ELR (cell line): ENCODE measurements at places on chromosomes 4 and X.
A peak's percentile ranks its signal among the peaks of the same experiment; 100 is the strongest.

DNA sequence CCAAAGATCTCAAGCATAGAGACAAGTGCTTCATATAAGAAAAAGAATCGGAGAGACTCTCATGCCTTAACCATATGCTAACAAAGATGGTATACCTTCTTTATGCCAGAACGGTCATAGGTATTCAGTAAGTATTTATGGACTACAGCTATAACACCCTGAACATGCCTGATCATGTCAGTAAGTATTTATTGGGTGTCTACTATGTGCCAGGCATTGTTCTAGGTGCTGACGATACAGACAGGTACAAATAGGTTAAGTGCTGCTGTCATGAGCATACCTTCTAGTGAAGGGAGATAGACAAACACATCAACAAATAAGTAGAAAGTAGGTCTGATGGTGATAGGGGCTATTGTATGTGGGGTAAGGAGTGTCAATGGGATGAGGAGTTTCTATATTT is 9.5 kb upstream of the MID1 start:
- no peak for DNase-seq

DNA sequence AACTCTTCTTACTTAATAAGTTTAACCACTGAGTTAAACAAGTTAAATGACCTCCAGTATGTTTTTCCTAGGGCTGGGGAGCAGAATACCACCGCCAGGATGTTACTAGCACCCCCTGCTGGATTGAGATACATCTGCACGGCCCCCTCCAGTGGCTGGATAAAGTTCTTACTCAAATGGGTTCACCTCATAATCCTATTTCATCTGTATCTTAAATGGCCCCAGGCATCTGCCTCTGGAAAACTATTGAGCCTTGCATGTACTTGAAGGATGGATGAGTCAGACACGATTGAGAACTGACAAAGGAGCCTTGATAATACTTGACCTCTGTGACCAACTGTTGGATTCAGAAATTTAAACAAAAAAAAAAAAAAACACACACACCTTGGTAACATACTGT is 61.5 kb upstream of the MMAA start:
- peak; percentile 70 for DNase-seq

- no peak for DNase-seq
These were observed 217.1 kb downstream of the ARAP2 start for GRCh38 chr4:36027203-36027602.

- no peak for DNase-seq
These were observed 492.1 kb downstream of the PACRGL start for GRCh38 chr4:21192367-21192766.

- DNase-seq = peak; percentile 29
These were observed 50.2 kb upstream of the FAM9A start for GRCh38 chrX:8851231-8851886.

DNA sequence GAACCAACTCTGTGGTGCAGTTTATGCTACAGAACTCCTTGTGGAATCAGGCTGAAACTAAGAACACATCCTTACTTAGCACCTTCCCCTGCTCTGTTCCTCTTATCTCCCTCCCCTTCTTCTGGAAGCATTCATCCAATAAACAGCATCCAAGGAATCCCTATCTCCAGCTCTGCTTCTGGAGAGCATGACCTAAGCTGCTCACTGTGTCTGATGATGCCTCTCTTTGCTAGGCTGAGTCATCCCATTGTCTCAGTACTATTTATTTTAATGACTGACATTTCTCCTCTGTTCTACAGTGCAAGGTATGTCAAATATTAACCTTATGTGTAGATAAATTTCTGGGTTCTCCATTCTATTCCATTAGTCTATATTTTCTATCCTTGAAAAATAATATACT is 71.2 kb downstream of the BEND2 start:
- DNase-seq = no peak

GRCh38 chrX:72347366-72347765 is 41.7 kb upstream of the CITED1 start:
- DNase-seq = no peak

GRCh38 chrX:40035726-40036125 is 62.0 kb downstream of the BCOR start:
- DNase-seq = no peak

DNA sequence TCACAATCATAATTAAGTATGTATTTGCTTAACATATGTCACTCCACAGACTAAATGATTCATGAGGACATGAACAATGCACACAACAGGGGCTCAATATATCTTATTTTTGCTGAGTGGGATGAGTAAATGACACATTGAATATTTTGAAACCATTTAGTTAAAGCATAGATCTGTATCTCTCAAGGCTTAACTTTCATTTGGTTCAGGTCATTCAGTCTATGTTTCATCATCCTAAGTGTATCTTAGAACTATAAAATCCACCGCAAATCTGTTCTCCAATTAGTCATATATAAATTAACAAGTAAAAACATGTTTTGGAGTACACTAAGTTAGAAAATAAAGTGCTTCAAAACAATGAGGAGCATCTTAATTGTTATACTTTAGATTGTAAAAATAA is 45.8 kb downstream of the AREG start:
- no peak for DNase-seq

GRCh38 chrX:103151799-103152198 is 58.9 kb upstream of the NXF3 start:
- peak; percentile 51 for DNase-seq

GRCh38 chr4:95472534-95472933 is 76.2 kb downstream of the UNC5C start:
- DNase-seq = no peak

GRCh38 chr4:51960486-51960885 is 59.7 kb downstream of the LRRC66 start:
- DNase-seq = no peak

DNA sequence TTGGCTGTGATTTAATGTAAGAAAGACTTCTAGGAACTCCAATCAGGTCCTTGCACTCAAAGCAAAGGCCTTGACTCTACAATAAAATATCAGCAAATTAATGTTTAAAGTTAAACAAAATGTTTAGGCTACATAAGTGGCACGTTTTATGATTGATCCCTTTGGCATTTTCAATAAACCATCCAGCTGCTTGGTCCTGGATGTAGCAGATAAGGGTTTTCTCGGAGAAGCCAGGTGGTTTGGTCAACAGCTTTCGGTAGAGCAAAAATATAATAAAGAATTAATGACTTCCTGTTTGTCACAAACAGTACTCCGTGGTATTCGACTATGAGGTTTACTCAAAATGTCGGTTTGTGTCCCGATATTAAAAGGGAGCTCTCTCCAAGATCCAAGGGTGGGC is 95.8 kb downstream of the GEMIN8 start:
- no peak for DNase-seq

DNA sequence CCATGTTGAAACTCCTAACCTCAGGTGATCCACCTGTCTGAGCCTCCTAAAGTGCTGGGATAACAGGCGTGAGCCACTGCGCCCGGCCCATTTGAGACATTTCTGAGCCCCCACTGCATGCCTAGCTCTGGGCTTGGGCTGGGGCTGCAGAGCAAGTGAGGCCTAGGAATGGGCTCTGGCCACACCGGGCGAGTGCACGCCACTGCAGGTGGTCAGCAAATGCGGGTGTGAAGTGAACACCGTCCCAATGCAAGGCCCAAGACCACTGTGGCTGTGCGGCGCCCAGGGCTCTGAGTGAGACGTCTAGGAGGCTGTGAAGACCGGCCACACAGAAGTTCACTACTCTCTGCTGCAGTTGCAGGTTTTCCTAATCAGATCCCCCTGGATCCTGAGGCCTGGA is 9.5 kb downstream of the SH3TC1 start:
- no peak for DNase-seq

DNA sequence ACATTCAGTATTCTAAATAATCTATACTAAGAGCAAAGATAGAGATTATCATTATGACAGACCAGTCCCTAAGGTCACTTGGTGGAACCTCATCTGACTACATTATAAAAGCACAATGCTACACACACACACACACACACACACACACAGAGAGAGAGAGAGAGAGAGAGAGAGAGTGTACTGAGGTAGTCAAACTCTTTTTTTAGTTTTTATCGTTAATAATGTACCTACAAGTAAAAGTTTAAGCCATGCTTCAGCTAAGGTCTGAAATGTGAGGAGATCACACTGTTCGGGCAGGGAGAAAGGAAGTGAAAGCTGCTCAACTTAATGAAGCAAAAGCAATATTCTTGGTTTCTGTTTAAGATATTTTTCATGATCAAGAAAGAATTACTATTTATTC is 75.8 kb upstream of the CCDC160 start:
- no peak for DNase-seq

DNA sequence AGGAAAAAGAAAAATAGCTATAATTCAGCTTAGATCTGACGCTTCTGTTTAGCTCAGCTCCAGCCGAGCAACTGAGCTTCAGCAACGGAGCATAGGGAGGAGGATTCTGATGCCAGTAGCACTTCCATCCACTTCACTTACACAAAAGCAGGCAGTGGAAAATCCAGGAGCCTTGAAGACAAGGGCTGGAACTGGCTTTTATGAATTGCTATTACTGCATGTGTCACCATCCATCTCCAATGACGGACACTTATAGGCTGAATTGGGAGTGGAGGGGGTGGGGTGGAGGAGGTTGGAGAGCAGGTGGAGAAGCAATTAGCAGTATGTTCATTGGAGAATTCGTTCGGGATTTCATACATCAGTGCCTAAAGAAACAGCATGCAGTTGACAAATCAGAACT is 15.6 kb downstream of the ENOX2 start:
- DNase-seq = no peak

- DNase-seq = peak; percentile 70
These were observed 10.6 kb downstream of the PBDC1 start for GRCh38 chrX:76183289-76184049.

- no peak for DNase-seq
These were observed 44.4 kb downstream of the LRBA start for GRCh38 chr4:150970685-150971151.

DNA sequence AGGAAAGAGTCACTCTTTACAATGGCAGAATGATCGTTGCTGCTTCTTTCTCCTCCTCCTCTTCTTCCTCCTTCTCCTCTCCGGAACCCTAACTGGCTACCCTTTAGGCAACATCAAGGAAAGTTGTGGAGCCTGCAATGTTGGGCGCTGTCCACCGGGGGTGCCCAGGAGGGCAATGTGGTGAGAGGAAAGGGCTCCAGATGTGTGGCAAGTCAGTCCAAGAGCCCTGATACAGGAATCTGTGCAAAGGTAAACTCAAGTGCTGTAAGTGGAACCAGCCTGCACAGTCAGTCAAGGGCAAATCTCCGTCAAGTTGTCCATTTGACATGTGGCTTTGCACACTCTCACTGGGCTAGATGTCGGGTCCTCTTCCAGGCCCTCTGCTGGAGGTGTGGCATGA is 2.8 kb downstream of the RTL5 start:
- DNase-seq = peak; percentile 38

DNA sequence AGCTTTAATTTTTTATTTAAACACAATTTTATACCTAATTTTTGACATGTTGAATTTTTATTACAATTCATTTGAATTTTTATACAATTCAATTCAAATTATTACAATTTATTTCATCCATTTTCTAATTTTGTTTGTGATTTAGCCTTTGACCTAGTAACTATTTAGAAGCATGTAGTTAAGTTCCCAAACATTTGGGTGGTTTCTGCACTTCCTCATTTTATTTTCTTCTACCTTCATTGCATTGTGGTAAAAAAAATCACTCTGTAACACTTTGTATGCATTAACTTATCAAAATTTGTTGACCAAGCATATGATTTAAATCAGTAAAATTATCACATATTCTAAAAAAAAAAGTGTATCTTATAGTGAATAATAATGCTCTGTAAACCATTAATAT is 928.9 kb downstream of the ARAP2 start:
- no peak for DNase-seq

GRCh38 chr4:177558995-177559394 is 116.8 kb upstream of the AGA start:
- no peak for DNase-seq

DNA sequence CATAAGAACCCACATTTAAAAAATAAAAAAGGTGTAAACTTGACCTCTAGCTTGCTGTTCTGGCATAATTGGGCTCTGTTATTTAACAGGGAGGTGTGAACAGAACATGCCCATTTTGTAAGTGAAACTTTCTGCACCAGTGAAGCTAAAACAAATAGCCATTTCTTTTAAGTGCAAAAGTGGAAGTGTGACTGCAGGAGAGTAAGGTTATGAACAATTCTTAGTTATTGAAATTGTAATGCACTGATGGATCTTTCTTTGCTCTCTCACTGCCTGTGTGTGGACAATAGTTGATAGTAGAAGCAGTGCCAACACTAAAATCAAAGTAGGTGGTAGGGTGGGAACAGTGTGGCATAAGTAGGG is 12.6 kb downstream of the P2RY10 start:
- no peak for DNase-seq

GRCh38 chr4:107619066-107619465 is 101.0 kb downstream of the PAPSS1 start:
- DNase-seq = peak; percentile 43

DNA sequence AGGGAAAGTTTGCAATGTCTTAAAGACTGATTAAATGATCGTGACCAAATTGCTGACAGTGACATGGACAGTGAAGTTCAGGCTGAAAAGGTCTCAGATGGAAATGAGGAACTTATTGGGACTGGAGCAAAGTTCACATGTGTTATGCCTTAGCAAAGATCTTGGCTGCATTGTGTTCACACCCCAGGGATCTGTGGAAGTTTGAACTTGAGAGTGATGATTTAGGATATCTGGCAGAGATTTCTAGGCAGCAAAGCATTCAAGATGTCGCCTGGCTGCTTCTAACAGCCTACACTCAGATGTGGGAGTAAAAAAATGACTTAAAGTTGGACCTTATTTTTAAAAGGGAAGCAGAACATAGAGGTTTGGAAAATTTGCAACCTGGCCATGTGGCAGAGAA is 21.4 kb downstream of the SCARB2 start:
- no peak for DNase-seq

- DNase-seq = peak; percentile 45
These were observed 32.8 kb downstream of the CLDN2 start for GRCh38 chrX:106952988-106953387.

- DNase-seq = peak; percentile 12
These were observed 1.4 kb upstream of the RPS6KA3 start for GRCh38 chrX:20267931-20268701.

- no peak for DNase-seq
These were observed 29.2 kb upstream of the ZNF81 start for GRCh38 chrX:47807548-47807947.

DNA sequence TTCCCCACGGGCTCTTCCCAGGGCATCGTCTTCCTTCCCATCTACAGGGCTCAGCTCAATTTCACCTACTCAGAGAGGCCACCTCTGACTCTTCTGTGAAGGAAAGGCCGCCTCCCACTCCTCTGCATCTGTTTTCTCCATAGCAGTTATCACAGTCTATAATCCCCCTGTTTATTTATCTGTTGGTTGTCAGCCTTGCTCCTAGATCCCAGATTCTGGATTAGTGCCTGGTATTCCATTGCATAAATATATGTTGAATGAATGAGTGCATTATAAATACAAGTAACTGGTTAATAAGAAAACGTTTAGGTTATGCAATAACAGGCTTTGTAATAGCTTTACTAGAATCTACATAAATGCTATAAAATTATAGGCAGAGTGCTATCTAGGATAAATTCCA is 52.9 kb downstream of the NSG1 start:
- DNase-seq = no peak
